ENCODE measurements at places on chromosomes 1 and 21.

- DNase-seq, result peak; percentile 69
These were observed 21.7 kb upstream of the LAMC2 start for GRCh38 chr1:183164340-183164739.

- no peak for DNase-seq
These were observed 11.5 kb downstream of the PALMD start for GRCh38 chr1:99657213-99658030.

DNA sequence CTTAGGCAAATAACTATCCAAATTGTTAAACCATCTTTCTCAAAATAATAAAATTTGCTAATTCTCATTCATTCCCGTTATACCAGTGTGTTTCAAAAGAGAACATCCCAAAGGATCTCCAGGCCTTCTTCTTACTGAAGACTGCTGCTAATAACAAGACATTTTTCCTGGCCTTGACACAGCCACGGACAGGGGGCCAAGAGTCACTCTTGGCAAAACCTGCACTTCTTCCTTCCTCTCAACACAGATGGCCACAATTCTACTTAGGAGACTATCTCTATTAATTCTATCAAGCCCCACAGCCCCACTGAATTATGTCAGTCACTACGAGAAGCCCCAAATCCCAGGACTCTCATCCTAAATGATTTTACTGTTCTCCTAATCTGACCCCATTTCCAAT lies 86.0 kb downstream of the EVI5 start:
- no peak for DNase-seq

- DNase-seq, result no peak
These were observed 39.0 kb upstream of the NADK start for GRCh38 chr1:1817221-1817620.

- no peak for DNase-seq
These were observed 15.9 kb upstream of the ADAMTS5 start for GRCh38 chr21:26982767-26983166.

DNA sequence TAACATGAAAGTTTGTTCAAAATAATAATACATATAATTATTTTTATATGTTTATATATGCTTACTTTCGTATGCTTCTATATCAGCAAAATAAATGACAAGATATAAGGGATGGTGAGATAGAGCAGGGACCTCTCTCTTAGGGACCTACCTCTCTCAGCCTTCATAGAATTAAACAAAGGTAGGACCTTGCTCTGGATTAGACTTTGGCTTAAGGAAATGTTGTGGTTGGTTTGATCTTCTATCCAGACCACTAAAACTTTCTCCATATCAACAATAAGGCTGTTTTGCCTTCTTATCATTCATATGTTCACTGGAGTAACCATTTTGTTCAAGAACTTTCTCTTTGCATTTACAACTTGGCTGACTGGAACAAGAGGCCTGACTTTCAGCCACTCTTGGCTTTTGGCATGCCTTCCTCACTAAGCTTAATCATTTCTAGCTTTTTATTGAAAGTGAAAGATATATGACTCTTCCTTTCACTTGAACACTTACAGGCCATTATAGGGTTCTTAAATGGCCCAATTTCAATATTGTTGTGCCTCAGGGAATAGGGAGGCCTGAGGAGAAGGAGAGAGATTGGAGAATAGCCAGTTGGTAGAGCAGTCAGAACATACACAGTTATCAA lies 14.4 kb downstream of the FRRS1 start:
- DNase-seq, result no peak

Data from H7 (cell line).